GM12865 (cell line): ENCODE measurements at places on chromosomes 2 and 18.

DNA sequence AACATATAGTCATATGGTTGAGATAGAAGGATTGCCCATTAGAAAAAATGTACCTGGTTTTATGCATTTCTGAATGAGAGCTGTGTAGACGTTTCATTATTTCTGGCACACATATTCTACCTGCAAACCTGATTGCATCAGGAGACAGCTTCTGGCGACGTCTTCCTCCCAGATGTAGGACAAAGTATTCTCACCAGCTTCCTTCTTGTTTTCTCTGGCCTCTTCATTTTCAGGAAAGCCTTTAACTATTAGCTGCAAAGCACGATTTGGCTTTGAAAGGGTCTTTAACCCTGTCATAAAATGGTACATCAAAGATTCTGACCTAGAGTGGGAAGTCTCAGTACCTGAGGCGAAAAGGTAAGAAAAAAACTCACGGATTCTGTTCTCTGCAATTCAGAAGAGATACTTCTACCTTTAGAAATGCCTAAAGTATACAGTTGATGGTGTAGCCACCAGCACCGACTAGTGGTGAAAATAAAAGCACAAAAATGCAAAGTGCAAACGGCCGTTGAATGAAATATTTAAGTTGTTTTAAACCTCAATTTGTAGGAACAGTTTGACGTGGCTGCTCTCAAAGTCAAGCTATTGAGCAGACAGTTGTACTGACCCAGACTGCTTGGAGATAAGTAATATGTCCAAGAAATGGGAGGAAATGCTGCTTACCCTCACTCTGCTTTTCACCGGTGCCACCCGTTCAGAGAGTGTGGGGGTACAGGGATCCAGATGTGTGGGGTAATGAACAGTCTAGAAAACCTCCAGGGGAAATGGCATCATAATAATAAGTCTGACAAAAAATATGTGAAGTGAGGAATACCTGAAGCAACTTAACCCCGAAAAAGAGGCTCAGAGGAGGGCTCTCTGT, 20.2 kb downstream of the IL18RAP start:
- DNase-seq: peak; percentile 62

DNA sequence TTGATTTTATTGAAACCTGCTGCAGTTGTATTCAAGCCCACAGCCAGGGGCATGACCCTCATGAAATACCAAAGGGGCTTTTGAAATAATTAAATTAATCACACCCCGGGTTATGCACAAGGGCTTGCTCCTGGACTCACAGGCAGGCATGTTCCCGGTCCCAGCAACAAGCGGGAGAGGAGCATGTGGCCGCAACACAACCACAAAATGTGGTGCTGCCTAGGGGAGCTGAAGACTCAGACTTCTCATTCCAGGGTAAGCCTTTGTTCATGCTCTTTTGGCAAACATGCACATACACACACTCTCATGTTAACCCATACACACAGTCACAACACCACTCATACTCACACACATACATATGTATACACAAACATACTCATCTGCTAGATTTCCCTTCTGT, 233.7 kb upstream of the SMAD2 start:
- no peak for DNase-seq

DNA sequence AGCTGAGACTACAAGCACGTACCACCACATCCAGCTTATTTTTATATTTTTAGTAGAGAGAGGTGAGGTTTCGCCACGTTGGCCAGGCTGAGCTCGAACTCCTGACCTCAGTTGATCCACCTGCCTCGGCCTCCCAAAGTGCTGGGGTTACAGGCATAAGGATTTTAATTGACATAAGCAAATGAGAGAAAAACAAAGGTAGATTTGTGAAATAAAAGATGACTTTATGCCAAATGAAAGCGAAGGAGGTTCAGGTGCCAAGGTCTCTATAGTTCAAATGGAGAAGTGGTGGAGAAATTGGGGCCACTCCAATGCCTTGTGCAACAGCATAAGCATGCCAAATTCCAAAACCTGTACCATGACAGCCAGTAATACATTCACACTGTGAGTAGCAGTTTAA, 180.6 kb downstream of the MREG start:
- DNase-seq: no peak

DNA sequence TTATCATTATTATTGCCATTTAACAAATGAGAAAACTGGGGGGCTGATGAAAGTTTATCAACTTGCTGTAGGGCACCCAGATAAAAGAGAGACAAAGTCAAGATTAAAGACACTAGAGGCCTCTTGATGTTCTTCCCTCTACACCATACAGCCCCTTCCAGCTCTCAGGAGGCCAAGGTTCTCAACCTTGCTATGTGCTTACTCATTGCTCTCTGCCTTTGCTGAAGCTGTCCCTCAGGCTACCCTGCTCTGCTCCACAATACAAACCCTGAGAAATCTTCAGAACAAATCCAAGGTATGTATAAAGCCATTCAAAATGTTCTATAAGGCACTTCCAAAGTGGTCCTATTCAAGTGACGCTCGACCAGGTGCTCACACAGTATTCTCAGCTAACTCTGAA, 329.9 kb upstream of the TNP1 start:
- no peak for DNase-seq

DNA sequence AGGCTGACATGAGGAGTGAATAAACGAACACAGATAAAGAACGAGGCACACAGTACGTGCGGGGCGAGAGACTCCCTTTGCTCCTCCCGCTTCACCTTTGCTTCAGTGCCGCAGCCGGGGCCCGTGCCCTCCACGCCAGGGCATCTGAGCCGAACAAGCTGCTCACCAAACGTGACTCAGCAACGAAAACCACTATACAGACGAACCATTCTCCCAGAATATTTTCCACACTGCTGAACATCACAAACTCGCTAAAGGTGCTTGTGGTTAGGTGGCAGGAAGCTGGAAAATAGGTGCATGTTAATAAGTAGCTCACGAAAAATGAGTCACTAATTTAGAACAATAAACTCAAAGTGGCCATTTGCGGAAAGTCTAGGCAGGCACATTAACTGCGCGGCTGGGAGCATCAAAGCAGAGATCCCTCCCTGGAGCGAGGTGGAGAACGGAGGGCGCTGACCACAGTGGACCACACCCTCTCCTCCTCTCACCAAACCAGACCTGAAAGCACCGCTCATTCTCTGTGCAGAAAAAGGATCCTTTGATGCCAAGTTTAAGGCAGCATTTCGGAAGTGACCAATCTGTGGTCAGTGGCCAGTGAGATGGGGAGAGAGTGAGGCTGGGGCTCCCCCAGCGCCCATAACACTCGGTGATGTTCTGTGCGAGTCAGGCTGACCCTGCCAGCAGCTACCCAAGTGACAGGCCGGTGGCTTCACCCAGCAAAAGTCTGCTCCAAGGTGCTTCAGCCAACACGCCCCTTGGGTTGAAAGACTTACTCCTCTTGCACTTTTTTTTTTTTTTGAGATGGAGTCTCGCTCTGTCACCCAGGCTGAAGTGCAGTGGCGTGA, 153.2 kb downstream of the HDAC4 start:
- no peak for DNase-seq
